ENCODE measurements at places on chromosomes 4 and X.

DNA sequence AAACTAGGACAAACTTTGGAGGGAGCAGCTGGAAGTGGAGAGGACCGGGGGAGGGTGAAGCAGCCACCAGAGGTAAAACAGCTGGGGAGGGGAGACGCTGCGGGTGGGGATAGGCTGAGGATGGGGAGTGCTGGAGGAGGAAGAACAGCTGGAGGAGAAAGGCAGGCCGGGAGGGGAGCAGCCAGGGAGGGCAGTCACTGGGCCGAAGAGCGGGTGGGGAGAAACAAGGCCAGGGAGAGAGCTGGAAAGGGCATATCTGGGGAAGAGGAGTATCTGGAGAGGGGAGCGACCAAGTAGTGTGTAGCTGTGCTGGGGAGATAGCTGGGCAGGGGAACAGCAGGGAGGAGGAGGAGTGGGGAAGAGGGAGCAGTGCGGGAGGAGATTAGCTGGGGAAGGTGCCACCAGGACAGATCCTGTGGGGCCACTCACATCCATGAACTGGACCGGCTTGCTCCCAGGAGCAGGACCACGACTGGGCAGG lies 2.7 kb downstream of the SLC38A5 start:
- no peak for DNase-seq

GRCh38 chr4:27178061-27178460 lies 317.4 kb downstream of the STIM2 start:
- no peak for DNase-seq

DNA sequence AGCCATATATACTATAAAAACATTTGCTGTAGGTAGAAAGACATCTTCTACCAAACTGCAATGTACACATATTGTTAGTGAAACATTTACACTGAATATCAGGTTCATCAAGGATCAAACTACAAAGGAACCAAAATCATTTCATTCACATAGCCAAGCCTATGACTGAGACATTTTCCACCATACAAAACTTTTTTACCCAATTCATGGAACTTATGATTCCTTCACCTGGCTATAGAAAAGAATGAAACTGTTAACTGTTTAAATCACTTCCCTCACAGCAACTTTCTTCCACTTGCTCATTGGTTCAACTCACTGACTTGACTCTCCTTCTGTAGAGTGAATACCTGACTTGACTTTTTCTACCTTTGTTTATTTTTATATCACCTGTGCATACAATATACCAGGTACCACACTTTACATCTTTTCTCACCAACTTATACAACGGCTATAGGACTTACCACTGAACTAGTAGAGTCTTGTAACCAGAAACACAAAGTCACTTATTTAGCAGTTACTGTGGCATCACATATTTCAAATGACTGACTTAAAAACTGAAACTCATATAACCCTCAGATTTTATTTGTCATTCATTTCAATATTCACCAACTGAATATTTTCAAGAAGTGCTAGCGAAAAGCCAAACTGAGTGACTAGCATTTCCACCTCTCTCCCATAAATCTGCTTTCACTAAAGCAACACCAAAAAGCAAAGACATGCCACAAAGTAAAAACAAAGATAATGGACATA lies 30.9 kb downstream of the CAMK2D start:
- no peak for DNase-seq

DNA sequence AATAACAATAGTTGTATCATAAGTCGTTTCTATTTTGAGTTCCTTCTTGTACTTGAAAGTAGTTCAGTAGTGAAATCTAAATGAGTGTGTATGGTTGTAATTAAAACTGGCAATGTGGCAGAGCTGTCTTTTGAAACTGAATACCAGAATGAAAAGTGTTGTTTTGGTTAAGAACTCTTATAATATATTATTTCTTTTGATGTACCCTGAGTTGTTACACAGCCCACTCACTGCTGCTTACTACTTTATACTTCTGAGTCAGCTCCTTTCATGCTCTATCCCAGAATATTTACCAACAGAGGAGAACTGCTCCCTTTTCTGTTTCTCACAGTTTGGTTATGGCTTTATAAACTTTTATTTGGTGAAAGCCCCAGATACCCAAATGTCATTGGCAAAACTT lies 28.8 kb downstream of the FAM199X start:
- no peak for DNase-seq

DNA sequence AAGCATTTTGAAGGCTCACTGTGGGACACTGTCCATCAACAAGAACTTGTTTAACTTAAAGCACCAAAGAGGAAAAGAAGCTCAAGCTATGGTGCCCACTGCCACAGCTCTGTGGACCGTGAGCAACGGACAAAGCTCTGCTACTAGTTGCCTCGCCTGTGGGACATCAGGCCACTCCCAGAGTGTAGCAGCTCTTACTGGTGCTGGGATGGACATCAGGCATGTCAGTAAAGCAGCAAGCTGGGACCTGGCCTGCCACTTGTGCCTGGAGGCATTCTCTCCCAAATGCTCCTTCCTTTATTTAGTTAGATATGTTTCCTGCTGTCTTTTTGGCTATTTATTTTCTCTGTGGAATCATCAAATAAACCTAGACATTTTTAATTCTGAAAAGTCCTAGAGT lies 46.7 kb downstream of the TMEM154 start:
- DNase-seq: no peak

DNA sequence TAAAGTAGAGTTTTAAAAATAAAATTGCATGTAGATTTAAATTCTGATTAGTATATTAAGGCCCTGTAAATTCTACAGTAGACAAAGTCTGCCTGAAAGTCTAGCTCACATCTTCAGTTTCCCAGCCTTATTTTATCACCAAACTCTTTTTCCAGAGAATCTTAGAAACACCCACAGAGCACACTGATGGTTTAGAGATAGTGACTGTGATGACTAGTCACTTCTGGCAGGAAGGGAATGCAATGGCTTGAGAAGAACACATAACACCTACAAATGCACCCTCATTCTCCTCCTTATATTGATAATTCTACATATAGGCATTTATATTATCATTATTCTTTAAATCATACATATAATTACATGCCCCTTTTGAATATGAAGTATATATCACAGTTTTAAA lies 232.9 kb downstream of the ARAP2 start:
- no peak for DNase-seq

GRCh38 chrX:125627676-125628075 lies 308.0 kb downstream of the TEX13C start:
- DNase-seq: no peak

GRCh38 chr4:23981328-23981727 lies 91.5 kb upstream of the PPARGC1A start:
- no peak for DNase-seq

DNA sequence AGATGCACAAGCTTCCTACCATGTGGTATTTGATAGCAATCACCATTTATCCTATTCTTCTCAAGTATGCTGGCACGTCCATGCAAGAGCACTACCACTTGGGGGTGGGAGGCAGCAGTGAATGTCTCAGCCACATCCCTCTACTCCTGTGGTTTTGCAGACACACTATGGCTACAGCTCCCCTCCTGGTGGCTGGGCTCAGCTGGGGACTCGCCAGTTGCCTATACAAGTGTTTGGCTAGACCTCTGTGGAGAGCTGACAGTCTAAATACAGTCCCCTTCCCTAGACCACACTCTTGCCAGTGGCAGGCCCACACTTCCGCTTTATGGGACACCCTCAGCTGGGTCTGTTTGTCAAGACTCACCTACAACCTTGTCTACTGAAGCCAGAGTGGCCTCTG lies 53.2 kb downstream of the ADGRA3 start:
- no peak for DNase-seq

GRCh38 chr4:25308306-25308705 lies 4.3 kb upstream of the ZCCHC4 start:
- DNase-seq: no peak

- no peak for DNase-seq
Measured at GRCh38 chr4:105210916-105211315, 64.2 kb downstream of the TET2 start.

DNA sequence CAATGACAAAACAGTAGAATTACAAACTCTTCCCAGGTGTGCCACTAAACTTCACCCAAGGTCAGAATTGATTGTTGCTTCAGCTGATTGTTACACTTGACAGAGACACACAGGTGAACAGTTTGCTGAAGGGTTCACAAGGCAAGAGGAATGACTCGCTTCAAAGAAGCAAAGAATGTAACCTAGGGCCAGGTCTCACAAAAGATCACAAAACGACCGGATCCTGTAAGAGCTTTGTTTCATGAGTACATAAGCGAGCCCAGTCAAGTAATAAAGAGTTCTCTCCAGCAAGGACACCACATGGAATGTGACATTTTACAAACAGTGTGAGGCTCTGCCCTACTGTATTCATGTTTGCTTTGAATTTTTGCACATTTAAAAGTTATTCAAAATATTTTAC lies 9.1 kb downstream of the LNX1 start:
- DNase-seq: no peak

- DNase-seq: no peak
Measured at GRCh38 chrX:17635231-17635630, 102.1 kb upstream of the SCML1 start.
